ENCODE measurements at places on chromosomes 5 and 9. TPM values are rescaled to one million over a fixed set of nuclear protein-coding genes. Genes with fewer than 3 reads are reported as not detected.

- DNase-seq, result no peak
These were observed 35.8 kb downstream of the DCAF10 start for GRCh38 chr9:37836386-37836785.

DNA sequence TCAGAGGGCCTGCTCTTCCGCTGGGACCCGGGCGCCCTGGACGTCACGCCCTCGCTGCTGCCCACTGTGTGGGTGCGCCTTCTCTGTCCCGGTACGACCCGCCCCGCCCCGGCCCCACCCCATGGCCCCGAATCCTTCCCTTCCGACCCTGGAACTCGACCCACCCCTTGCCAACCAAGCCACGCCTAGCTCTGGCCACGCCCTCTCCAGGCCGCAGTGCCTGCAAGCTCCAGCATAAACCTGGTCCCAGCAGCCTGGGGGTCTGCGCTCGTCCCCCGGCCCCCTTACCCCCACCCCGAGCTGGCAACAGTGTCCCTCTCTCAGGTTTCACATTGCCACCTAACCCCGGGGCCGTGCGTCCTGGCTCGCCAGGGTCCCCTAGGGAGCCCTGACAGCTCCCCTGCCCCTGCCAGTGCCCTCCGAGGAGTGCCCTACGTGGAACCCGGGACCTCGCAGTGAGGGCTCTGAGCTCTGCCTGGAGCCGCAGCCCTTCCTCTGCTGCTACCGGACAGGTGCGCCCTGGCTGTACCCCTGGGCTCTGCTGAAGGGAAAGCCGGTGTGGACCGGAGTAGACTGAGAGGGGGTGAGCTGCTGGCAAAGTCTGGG is 3.4 kb downstream of the ADGRD2 start:
- DNase-seq, result no peak

GRCh38 chr5:81717226-81717625 is 33.7 kb downstream of the SSBP2 start:
- no peak for DNase-seq

GRCh38 chr5:58761407-58761806 is 178.5 kb downstream of the RAB3C start:
- no peak for DNase-seq

The HSPA5 gene
- total RNA-seq, result 127 TPM

DNA sequence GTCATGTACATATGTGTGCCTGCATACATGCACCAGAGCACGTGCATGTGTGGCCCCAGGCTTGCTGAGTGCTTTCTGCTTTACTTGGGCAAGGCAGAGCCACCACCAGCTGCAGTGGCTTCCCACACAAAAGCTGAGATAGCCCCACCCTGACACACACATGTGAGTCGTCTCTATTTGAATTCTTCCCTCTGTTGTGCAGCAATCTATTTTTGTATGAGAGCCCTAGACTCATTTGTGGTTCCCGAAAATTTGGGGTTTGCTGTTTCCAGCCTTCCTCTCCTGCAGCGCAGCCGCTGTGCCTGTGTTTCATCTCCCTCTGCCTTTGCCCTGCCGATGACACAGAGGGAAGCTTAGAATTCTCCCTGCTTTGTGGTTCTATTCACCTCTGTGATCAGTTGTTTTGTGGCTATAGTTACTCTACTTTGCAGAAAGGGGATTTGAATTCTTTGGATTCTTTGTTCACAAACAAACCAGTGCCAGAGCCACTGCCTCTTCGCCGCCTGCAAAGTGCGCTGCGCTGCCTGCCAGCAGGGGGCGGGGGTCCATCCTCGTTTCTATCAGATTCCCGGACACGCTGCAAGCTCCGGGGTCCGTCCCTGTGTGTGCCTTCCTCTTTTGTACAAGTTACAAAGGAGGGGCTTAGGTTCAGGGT is 95.8 kb upstream of the DAP start:
- DNase-seq, result no peak

GRCh38 chr5:110702704-110703103 is 23.8 kb downstream of the TMEM232 start:
- DNase-seq, result no peak

GRCh38 chr5:149773291-149774095 is 43.4 kb downstream of the PPARGC1B start:
- DNase-seq, result no peak

- DNase-seq, result no peak
These were observed 832 bp downstream of the EIF4EBP3 start for GRCh38 chr5:140548300-140548688.

The PRR16 gene
- 25.5 TPM for total RNA-seq

The PCDHGA4 gene
- 11.4 TPM for total RNA-seq

DNA sequence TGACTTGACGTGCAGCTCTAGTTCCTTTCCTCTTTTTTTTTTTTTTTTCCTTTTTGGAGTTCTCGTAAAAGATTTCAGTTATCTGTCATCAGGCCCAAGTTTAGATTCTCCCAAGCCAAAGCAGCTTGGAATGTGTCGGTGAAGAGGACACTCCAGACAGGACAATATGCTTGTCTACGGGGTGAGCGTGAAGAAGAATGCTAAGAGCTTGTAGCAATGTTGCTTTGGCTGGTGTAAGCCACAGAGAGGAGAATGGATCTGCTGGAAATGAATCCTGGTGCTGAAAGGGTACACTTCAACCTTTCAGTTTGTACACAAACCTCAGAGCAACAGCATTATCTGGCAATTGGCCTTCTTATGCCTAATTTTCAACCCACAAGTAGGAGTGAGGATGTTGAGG is 92.4 kb downstream of the ISL1 start:
- DNase-seq, result no peak

The FBN2 gene
- 0.68 TPM for total RNA-seq

GRCh38 chr5:1985781-1986180 is 103.1 kb upstream of the IRX4 start:
- no peak for DNase-seq

The SSNA1 gene
- 67.1 TPM for total RNA-seq

DNA sequence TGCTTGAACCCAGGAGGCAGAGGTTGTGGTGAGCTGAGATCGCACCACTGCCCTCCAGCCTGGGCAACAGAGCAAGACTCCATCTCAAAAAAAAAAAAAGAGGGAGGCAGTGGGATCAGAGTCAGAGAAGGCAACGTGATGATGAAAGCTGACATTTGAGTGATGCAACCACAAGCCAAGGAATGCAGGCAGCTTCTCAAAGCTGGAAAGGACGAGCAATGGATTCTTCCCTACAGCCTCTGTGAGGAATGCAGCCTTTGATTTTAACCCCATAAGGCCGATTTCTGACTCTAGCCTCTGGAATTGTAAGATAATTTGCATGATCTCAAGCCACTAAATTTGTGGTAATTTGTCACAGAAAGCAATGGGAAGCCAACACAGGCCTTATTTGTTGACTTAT is 9.8 kb downstream of the TGFBI start:
- DNase-seq, result no peak

DNA sequence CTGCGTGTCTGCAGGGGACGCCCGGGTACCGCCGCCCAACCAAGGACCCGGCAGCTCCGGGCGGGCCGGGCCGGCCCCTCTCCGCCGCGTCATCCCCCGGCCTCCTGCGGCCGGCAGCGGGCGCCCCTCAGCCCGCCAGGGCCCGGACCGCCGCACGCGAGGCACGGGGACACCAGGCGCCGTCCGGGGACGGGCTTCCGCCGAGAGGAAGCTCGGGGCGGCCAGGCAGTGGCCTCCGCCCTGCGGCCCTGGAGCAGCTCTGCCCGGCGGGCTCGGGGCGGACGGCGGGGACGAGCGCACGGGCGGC is 373 bp downstream of the FBXW5 start:
- DNase-seq, result no peak

- DNase-seq, result no peak
These were observed 1.2 kb upstream of the PHF2 start for GRCh38 chr9:93574900-93575795.

DNA sequence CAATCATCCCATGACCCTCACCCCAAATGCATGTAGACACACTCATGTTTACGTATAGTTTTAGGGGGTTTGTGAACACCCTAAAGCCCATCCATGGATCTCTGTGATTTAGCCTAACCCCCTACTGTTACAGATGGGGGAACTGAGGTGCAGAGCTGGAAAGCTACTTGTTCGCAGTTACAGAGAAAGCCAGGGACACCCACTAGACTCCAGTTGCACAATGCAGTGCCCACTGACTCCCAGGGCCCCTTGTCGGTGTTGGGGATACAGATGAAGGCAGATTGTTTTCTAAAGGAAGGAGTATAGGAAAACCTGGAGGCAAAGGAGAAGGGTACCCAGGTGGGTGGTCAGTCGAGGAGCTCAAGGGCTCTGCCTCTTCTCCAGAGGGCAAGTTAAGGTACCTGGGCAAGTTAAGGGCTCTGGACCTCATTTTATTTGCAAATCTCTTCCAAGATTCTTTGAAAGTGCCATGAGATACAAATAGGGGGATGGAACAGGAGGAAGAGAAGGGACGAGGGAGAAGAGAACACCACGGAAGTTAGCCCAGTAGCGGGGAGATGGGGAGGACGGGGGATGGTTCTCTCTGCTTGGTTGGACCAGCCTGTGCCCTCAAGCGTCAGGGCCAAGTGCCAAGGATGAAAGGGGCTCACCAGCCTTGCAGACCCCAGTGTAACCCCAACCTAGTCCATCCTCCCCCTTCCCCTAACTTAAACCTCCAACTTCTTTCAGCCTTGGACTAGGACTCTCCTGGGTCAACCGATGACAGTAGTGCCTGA is 958 bp downstream of the MYOZ3 start:
- no peak for DNase-seq

DNA sequence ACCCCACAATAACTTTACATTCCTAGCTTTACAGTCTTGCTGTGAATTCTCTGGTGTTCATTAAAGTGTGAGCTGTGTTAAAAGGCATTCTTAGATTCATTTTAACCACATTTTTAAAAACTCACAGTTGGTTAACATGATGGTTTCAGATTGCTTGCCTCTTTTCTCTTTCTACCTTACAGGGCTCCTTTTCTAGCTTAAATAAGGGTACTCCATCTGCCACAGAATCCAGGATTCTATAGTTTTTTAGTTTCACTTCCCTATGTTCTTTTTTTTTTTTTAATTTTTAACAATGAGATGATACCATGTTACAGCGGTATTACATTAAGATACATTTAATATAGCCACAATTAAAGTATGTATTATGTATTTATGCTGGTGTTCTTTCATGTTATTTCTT is 3.9 kb upstream of the FBXO4 start:
- no peak for DNase-seq

- DNase-seq, result no peak
These were observed 1.6 kb downstream of the IRX4 start for GRCh38 chr5:1881098-1881572.

- DNase-seq, result no peak
These were observed 4.6 kb downstream of the RAPGEF6 start for GRCh38 chr5:131630208-131630962.

The OLFM1 gene
- 14.5 TPM for total RNA-seq

- DNase-seq, result no peak
These were observed 129.1 kb upstream of the ZNF462 start for GRCh38 chr9:106733828-106734380.

GRCh38 chr5:126483156-126483555 is 59.9 kb downstream of the GRAMD2B start:
- DNase-seq, result no peak

GRCh38 chr9:16213781-16214515 is 656.5 kb downstream of the BNC2 start:
- DNase-seq, result peak; percentile 54

DNA sequence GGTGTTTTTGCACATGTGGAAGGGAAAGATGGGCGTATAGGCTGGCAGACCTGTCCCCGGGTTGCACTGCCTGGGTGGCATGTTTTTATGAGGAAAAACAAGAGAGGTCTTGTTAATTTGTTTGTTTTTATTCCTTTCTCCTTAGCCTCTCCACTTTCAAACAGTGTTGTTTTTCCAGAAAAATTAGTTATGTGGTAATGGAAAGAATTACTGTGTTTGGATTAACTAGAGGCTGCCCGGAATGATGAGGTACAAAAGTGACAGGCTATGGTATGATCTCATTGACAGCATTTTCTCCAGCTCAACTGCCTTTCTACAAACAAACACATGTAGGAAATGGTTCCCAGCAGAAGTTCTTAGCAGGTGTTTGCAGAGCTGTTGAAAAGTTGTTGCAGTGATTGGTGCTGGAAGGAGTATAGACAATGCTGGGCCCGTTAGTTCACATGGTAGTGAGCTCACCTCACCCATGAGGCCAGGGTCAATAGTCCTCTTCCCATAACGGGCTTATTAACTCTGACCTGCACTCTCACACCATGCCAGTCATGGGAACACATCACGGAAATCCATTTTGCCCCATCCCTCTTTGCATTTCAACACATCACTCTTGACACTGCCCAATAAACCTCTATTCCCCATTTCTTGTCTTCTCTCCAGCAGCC is 111.3 kb upstream of the SAP30L start:
- no peak for DNase-seq

GRCh38 chr9:78325343-78325742 is 28.4 kb downstream of the PSAT1 start:
- DNase-seq, result no peak

DNA sequence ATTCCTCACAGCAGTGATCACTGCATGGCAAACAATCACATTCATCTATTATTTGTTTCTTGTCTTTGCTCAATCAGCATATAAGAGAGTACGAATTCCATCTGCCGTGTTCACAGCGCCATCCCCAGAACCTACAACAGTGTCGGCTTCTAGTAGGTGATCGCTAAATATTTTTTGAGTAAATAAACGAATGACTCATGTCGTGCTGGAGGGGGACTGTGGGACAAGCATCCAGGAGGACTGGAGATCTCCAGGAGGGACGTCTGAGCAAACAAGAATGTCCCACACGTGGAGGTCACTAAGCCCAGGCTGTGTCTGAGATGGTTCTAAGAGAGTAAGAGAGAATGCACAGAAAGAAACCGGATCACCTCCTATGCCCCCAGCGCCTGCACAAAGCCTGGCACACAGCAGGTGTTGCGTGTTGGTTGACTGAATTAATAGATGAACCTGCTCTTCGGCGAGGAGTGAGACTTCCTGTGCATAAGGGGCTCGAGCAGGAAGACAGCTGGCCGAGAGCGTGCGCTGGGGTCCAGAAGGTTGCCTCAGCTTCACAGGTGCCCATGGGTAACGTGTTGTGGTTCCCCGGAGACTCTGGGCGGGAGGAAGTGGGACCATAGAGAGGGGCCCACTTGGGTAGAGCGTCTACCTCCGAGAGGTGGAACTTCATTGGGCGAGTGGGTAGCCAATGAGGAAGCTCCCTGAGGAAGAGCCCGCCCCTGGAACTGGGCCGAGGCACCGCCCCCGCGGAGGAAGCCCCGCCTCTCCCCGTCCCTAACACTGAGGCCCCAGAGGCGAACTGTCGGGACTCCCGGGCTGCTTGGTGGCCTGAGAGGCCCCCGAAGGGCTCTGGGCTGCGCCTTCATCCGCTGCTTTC is 193.0 kb downstream of the MELK start:
- no peak for DNase-seq

The FABP6 gene
- not detected for total RNA-seq

DNA sequence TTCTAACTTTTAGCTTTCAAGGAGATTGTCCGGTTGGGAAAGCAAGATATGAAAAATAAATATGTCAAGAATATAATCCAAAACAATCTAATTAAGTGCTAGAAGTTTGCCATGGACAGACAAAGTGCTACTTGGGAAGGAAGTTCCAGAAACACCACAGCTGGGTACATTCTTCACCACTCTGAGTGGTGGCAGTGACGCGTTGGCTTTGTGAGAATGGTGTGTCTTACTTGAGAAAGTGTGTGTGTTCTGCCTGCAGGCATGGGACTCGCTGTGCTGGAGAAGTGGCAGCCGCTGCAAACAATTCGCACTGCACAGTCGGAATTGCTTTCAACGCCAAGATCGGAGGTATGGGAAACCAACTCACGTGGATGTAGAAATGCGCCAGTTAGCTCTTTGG is 177.2 kb downstream of the PCSK5 start:
- no peak for DNase-seq

The WNT8A gene
- not detected for total RNA-seq

- DNase-seq, result no peak
These were observed 576.2 kb downstream of the BNC2 start for GRCh38 chr9:16294133-16294770.

GRCh38 chr5:176676361-176676824 is 29.1 kb downstream of the TSPAN17 start:
- no peak for DNase-seq

Data from thoracic aorta (tissue), 2 donors.